Thymus (tissue), 14 donors: ENCODE measurements at places on chromosomes 6 and 20. TPM values are rescaled to one million over a fixed set of nuclear protein-coding genes. Genes with fewer than 3 reads are reported as not detected.

DNA sequence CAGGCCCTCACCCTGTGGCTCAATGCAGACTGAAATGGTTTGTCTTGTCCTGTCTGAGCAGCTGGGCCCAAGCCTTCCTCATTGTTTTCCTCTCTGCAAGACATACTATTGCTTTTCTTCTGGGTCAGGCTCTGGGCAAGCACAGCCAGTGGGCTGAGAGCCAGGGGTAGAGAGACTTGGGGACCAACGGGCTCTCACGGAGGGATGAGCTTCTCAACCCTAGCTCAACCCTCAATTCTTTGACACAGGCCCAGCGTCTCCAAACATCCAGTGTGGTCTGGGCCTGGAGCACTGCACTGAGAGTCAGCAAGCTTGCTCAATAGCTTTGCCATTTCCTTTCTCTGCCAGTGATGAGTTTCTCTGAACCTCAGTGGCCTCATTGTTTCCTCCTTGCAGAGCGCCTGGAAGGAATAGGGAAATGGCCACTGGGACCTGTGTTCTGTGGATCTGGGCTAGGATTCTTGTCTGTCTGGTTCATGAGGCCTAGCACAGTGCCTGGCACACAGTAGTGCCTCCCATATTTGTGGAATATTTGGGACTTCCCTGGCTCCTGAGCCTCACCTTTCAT, 9.3 kb downstream of the ANGPT4 start:
- no peak for DNase-seq
- no peak overlapping the region for H3K27ac ChIP-seq
- H3K36me3 ChIP-seq: no peaks in the 10 kb centered on the region
- peaks cover 6% of the 10 kb centered on the region for H3K27me3 ChIP-seq
- H3K4me3 ChIP-seq: no peak overlapping the region
- H3K4me1 ChIP-seq: no peaks in the 10 kb centered on the region

GRCh38 chr6:54185885-54186284, 74.6 kb downstream of the MLIP start:
- no peaks in the 10 kb centered on the region for H3K4me1 ChIP-seq
- no peaks in the 10 kb centered on the region for H3K36me3 ChIP-seq
- H3K4me3 ChIP-seq: no peak overlapping the region
- no peak for DNase-seq
- no peaks in the 10 kb centered on the region for H3K27me3 ChIP-seq

GRCh38 chr6:37478827-37479226, 20.9 kb downstream of the CCDC167 start:
- peaks cover 100% of the 10 kb centered on the region for H3K36me3 ChIP-seq
- no peak overlapping the region for H3K27ac ChIP-seq
- no peak overlapping the region for H3K4me3 ChIP-seq
- no peaks in the 10 kb centered on the region for H3K4me1 ChIP-seq
- H3K27me3 ChIP-seq: no peaks in the 10 kb centered on the region

GRCh38 chr6:14217728-14218518, 100.4 kb downstream of the CD83 start:
- no peak overlapping the region for H3K27ac ChIP-seq
- H3K36me3 ChIP-seq: no peaks in the 10 kb centered on the region
- no peak for DNase-seq

DNA sequence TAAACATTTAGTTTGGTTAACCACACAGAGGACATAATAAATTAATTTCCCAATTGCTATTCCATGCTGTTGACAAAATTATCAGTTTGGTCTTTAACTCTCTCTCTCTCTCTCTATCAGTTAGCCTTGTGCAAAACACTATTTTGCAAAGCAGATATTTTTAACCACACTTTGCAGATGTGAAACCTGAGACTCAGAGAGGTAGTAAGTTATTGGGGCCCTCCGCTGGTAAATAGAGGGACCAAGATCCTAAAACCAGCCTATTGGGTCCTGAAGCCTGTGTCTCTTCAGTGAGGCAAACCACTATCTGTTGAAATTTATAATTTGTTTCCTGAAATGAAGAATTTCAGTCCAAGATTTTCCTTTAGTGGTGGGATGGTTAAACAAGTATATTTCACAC, 231.0 kb downstream of the SOD2 start:
- no peaks in the 10 kb centered on the region for H3K4me1 ChIP-seq
- no peak overlapping the region for H3K4me3 ChIP-seq
- no peak for DNase-seq
- no peak overlapping the region for H3K27ac ChIP-seq
- no peaks in the 10 kb centered on the region for H3K36me3 ChIP-seq

DNA sequence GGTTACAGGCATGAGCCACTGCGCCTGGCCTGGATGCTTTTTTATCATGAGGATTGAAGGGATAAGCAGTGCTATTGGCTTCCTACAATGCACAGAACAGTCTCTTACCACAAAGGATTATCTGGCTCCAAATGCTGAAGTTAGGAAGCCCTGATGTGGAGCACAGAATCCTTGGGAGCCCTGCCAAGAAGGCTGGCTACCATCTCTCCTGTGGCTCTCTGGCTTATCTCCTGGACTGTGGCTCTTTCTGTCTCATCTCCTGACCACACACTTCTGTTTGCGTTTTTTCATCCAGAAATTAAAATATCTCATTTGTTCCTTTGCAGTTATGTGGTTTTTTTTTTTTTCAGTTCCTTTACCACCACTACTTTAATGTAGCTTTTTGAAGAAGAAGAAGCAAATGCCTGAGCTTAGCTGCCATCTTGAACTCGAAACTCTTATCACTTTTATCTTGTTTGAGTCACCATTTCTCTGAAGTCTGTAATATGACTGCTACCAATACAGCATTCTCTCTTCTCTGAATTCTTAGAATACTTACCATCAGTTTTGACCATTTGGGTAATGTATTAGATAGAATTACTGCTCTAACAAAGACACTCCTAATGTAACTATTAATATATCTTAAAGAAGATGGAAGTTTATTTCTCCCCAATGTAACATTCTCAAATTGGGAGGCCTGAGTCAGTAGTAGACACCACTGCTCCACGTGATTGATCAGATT, 1044.7 kb downstream of the KIF16B start:
- H3K36me3 ChIP-seq: no peaks in the 10 kb centered on the region
- H3K27me3 ChIP-seq: no peaks in the 10 kb centered on the region
- H3K27ac ChIP-seq: no peak overlapping the region
- H3K4me1 ChIP-seq: no peaks in the 10 kb centered on the region
- no peak overlapping the region for H3K4me3 ChIP-seq

DNA sequence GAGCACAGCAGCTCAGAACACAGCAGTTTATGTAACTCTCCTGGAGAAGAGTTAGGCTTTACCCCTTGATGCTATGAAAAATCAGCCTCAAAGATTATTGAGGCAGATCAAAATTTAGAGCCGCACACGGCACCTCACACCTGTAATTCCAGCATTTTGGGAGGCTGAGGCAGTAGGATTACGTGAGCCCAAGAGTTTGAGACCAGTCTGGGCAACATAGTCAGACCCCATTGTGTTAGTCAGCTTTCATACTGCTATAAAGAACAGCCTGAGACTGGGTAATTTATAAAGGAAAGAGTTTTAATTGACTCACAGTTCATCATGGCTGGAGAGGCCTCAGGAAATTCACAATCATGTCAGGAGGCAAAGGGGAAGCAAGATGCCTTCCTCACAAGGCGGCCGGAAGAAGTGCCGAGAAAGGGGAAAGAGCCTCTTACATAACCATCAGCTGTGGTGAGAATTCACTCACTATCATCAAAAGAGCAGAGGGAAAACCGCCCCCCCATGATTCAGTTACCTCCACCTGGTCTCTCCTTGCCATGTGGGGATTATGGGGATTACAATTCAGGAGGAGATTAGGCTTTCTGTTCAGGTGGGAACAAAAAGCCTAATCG, 87.7 kb downstream of the SGK1 start:
- H3K4me1 ChIP-seq: peaks cover 8% of the 10 kb centered on the region
- H3K27me3 ChIP-seq: no peaks in the 10 kb centered on the region
- no peak for DNase-seq
- H3K4me3 ChIP-seq: no peak overlapping the region

DNA sequence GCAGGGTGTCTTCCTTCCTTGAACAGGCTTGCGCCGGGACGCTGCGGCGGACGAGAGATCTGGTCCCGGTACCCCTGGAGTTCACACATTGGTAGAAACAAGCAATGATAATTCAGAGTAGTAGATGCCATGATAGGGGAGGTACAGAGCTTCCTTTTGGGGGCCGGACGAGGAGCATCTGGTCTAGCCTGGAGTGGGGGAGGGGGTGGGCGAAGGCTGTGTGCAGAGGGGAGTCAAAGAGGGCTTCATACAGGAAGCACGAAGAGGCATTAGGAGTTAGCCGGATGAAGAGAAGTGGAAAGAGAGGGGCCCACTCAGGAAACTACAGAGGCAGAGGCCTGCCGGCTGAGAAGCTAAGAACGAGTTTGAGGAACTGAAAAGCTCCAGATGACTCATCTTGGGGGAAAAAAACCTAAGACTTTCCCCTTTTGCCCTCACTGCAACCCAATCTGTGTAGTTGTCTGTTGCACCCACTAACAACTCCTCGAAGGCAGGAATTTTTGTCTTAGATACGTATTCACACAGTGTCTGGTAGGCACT, 611 bp downstream of the CNPY3 start:
- peak overlapping the region; percentile 74 for H3K4me3 ChIP-seq
- H3K4me1 ChIP-seq: peaks cover 71% of the 10 kb centered on the region
- DNase-seq: no peak
- H3K27me3 ChIP-seq: no peaks in the 10 kb centered on the region
- H3K27ac ChIP-seq: peak overlapping the region; percentile 99

DNA sequence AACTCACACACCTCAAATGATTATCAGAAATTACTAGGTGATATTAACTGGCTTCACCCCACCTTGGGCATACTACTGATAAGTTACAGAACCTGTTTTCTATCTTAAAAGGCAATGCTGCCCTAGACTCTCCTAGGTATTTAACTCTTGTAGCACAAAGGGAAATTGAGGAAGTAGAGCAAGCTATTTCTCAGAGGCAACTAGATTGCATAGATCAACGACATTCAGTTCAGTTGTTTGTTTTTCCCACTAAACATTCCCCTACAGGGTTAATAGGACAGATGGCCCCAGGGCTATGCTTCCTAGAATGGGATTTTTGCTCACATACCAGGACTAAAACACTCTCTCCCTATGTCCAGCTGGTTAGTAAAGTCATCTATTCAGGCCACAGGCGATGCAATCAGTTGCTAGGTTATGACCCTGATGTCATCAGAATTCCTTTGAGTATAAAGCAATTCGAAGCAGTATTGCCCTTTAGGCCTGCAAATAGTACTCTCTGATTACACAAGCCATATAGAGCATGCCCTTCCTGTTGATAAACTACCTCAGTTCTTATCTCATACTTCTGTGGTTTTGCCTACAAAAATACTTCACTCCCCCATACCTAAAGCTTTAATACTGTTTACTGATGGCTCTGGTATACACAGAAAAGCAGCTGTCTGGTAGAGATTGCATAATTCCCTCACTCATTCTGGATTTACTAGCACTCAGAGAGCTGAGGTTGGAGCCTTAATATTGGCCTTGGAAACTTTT, 67.4 kb upstream of the ASCC3 start:
- no peaks in the 10 kb centered on the region for H3K27me3 ChIP-seq
- no peak for DNase-seq
- no peak overlapping the region for H3K4me3 ChIP-seq
- no peak overlapping the region for H3K27ac ChIP-seq
- no peaks in the 10 kb centered on the region for H3K36me3 ChIP-seq

GRCh38 chr6:106751501-106752252, 122.3 kb downstream of the QRSL1 start:
- H3K4me3 ChIP-seq: no peak overlapping the region
- H3K36me3 ChIP-seq: no peaks in the 10 kb centered on the region
- H3K27ac ChIP-seq: no peak overlapping the region
- no peak for DNase-seq
- no peaks in the 10 kb centered on the region for H3K27me3 ChIP-seq

DNA sequence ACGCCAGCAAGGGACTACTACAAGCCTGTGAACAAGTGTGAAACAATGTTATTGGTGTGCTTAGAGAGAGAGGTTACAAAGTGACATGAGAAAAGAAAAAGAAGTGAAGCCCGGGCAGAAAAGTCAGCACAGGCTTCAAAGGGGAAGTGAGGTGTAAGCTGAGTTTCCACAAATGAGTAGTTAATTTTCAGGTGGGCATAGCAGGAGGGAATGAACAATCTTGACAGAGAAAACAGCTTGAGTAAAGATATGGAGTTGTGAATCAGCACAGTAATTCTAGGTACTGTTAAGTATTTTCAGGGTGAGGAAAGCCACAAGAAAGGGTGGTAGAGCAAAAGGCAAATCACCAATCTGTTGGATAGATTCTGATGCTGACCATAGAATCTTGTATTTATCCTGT, 4.3 kb downstream of the KCNQ5 start:
- no peak overlapping the region for H3K4me3 ChIP-seq
- H3K36me3 ChIP-seq: no peaks in the 10 kb centered on the region
- no peak for DNase-seq
- peaks cover 5% of the 10 kb centered on the region for H3K4me1 ChIP-seq
- peaks cover 4% of the 10 kb centered on the region for H3K27me3 ChIP-seq

Gene ZNF831
- 2.9 TPM for polyA plus RNA-seq

Gene FKBP1C
- polyA plus RNA-seq: 0.66 TPM

Gene ZC3H12D
- polyA plus RNA-seq: 5.8 TPM

Gene NFYA
- polyA plus RNA-seq: 19.3 TPM

Gene CLPSL1
- 0.14 TPM for polyA plus RNA-seq

Gene WFDC2
- polyA plus RNA-seq: 48.4 TPM

Gene FAM229B
- 17.9 TPM for polyA plus RNA-seq

Gene WFDC5
- 6.1 TPM for polyA plus RNA-seq

Gene PTCRA
- 13.4 TPM for polyA plus RNA-seq

Gene POM121L2
- polyA plus RNA-seq: not detected

Gene GLP1R
- polyA plus RNA-seq: 0.07 TPM

Gene LY6G6C
- 7.0 TPM for polyA plus RNA-seq

Gene LAMA4
- 3.0 TPM for polyA plus RNA-seq
